DND-41 (cell line): ENCODE measurements at places on chromosomes 7 and 10.
A peak's percentile ranks its signal among the peaks of the same experiment; 100 is the strongest.

GRCh38 chr7:139358541-139359365 lies 941 bp upstream of the LUC7L2 start:
- no peaks in the 10 kb centered on the region for H3K27me3 ChIP-seq
- H3K4me1 ChIP-seq, result peaks cover 33% of the 10 kb centered on the region
- peak overlapping the region; percentile 86 for H3K4me3 ChIP-seq

GRCh38 chr10:111425459-111425858 lies 348.6 kb downstream of the ADRA2A start:
- H3K4me1 ChIP-seq, result no peaks in the 10 kb centered on the region
- H3K4me3 ChIP-seq, result no peak overlapping the region
- no peak for DNase-seq
- H3K27me3 ChIP-seq, result no peaks in the 10 kb centered on the region
- H3K36me3 ChIP-seq, result no peaks in the 10 kb centered on the region

GRCh38 chr7:34672430-34672829 lies 14.4 kb downstream of the NPSR1 start:
- no peaks in the 10 kb centered on the region for H3K27me3 ChIP-seq
- no peaks in the 10 kb centered on the region for H3K36me3 ChIP-seq
- no peak overlapping the region for H3K27ac ChIP-seq
- H3K4me1 ChIP-seq, result no peaks in the 10 kb centered on the region
- no peak overlapping the region for H3K4me3 ChIP-seq

GRCh38 chr10:97904018-97904381 lies 54.4 kb downstream of the GOLGA7B start:
- no peak overlapping the region for H3K4me3 ChIP-seq
- H3K4me1 ChIP-seq, result no peaks in the 10 kb centered on the region
- H3K27ac ChIP-seq, result no peak overlapping the region
- no peak for DNase-seq

DNA sequence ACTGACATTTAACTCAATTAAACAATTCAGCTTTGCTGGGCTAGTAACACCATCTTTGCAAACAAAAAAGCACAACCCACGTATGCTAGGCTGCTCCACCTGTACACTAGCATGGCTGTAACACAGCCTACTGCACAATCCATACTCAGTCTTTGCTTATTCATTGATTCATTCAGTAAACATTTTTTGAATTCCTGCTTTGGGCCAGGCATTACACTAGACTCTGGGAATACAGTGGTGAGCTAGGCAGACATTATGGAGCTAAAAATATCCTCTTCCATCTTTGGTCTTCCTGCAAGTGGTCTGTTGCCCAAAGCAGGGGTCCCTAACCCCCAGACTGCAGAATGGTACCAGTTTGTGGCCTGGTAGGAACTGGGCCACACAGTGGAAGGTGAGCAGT lies 9.9 kb downstream of the CNNM1 start:
- DNase-seq, result no peak
- peaks cover 5% of the 10 kb centered on the region for H3K27me3 ChIP-seq
- no peak overlapping the region for H3K4me3 ChIP-seq
- H3K36me3 ChIP-seq, result no peaks in the 10 kb centered on the region
- H3K4me1 ChIP-seq, result no peaks in the 10 kb centered on the region

- DNase-seq, result no peak
- H3K4me1 ChIP-seq, result no peaks in the 10 kb centered on the region
- no peaks in the 10 kb centered on the region for H3K36me3 ChIP-seq
- H3K27me3 ChIP-seq, result no peaks in the 10 kb centered on the region
These were observed 59.9 kb upstream of the HBP1 start for GRCh38 chr7:107108793-107109371.

GRCh38 chr10:132982301-132982989 lies 40.1 kb upstream of the CFAP46 start:
- H3K4me1 ChIP-seq, result no peaks in the 10 kb centered on the region
- no peaks in the 10 kb centered on the region for H3K36me3 ChIP-seq
- no peak overlapping the region for H3K4me3 ChIP-seq

GRCh38 chr7:117597755-117598154 lies 117.9 kb downstream of the CFTR start:
- H3K4me1 ChIP-seq, result peaks cover 12% of the 10 kb centered on the region
- DNase-seq, result no peak
- H3K4me3 ChIP-seq, result no peak overlapping the region
- H3K27me3 ChIP-seq, result no peaks in the 10 kb centered on the region
- no peak overlapping the region; the same call in 1 of the 2 replicates for H3K27ac ChIP-seq

DNA sequence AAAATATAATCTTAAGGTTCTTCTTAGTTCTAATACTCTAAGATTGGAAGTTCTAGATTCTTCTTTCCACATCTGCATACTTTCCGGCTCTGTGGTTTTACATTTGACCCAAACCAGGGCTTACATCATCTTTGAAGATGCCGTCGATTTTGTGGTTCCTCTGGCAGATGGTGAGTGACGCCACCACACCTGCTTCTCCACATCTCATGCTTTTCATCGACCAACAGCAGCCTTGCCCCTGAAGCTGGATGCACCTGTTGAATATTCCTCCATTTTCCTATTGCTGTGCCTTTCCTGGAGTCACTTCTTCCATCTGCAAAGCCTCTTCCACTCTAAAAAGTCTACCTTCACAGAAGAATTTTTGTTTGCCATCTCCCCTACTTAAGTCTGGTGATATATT lies 121.3 kb downstream of the PRKCQ start:
- peaks cover 90% of the 10 kb centered on the region for H3K36me3 ChIP-seq
- H3K4me1 ChIP-seq, result no peaks in the 10 kb centered on the region
- H3K27me3 ChIP-seq, result no peaks in the 10 kb centered on the region
- H3K4me3 ChIP-seq, result no peak overlapping the region
- peak; percentile 19 for DNase-seq
- H3K27ac ChIP-seq, result no peak overlapping the region

DNA sequence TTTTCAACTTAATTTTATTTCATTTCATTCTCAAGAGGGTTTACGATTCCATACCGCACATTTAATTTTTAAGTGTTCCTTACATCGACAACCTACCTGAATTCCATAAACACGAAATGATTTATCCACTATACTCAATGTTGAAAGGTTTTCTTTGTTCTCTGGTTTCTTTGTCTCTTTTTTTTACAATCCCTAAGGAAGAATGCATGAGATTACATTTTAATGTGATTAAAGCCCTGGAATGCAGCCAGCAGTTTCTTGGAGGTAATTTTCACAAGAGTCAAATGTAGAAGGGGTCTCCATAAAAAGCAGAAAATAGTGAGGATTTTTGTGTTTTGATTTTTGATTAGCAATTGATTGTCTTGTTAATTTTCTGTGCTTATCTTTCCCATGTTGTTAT lies 59.2 kb upstream of the ADCY1 start:
- H3K27me3 ChIP-seq, result no peaks in the 10 kb centered on the region
- no peak overlapping the region for H3K27ac ChIP-seq
- H3K36me3 ChIP-seq, result no peaks in the 10 kb centered on the region

- no peak overlapping the region for H3K4me3 ChIP-seq
- no peaks in the 10 kb centered on the region; the same call in 1 of the 2 replicates for H3K36me3 ChIP-seq
- no peak for DNase-seq
- no peaks in the 10 kb centered on the region for H3K27me3 ChIP-seq
- H3K4me1 ChIP-seq, result peaks cover 32% of the 10 kb centered on the region
- no peak overlapping the region for H3K27ac ChIP-seq
These were observed 4.4 kb downstream of the UBE2H start for GRCh38 chr7:129948338-129948737.

DNA sequence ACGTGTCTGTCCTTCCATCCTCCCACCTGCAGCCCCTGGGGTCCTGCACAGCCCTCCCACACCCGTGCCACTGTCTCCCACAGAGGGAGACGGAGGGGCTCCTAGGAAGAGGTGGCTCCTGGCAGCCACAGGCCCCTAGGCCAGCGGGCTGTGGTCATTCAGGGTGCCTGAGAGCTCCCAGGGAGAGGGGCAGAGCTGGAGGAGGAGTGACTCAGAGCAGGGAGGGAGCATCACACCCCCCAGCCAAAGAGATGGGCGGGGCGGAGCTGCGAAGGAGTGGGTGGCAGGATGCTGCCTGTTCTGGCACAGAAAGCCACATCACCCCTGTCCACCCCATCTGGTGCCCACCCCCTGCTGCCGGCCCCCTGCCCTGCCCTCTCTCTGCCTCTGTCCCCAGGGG lies 50.5 kb downstream of the STK32C start:
- H3K36me3 ChIP-seq, result no peaks in the 10 kb centered on the region
- H3K27me3 ChIP-seq, result no peaks in the 10 kb centered on the region
- no peak for DNase-seq
- H3K4me3 ChIP-seq, result no peak overlapping the region
- no peaks in the 10 kb centered on the region for H3K4me1 ChIP-seq

DNA sequence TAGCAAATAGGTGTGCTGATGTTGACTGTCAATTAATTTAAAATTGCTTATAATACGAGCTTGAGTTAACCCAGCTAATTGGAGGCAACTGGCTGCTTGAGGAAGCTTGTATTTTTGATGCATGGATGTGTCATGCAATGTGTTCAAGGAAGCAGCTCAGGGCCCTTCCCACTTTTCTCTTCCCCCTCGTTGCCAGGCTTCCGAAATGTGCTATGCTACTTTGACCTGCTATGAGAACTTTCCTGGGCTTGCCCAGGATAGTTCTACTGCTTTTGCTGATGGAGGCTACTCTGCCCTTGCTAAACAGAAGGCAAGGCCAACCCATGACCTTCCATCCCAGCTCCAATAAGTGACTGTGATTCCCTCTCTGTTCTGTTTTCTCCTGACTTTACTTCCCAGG lies 24.4 kb downstream of the PLCE1 start:
- H3K4me1 ChIP-seq, result no peaks in the 10 kb centered on the region
- no peak overlapping the region for H3K27ac ChIP-seq
- DNase-seq, result no peak
- peaks cover 10% of the 10 kb centered on the region for H3K27me3 ChIP-seq
- no peaks in the 10 kb centered on the region for H3K36me3 ChIP-seq
- no peak overlapping the region for H3K4me3 ChIP-seq

- H3K27me3 ChIP-seq, result no peaks in the 10 kb centered on the region
- no peak overlapping the region for H3K27ac ChIP-seq
- no peak for DNase-seq
- H3K4me3 ChIP-seq, result no peak overlapping the region
- no peaks in the 10 kb centered on the region for H3K36me3 ChIP-seq
These were observed 199.7 kb downstream of the TNS3 start for GRCh38 chr7:47382200-47382599.

- no peak overlapping the region for H3K27ac ChIP-seq
- H3K27me3 ChIP-seq, result no peaks in the 10 kb centered on the region
- no peak for DNase-seq
These were observed 9.7 kb upstream of the MACC1 start for GRCh38 chr7:20226860-20227259.

DNA sequence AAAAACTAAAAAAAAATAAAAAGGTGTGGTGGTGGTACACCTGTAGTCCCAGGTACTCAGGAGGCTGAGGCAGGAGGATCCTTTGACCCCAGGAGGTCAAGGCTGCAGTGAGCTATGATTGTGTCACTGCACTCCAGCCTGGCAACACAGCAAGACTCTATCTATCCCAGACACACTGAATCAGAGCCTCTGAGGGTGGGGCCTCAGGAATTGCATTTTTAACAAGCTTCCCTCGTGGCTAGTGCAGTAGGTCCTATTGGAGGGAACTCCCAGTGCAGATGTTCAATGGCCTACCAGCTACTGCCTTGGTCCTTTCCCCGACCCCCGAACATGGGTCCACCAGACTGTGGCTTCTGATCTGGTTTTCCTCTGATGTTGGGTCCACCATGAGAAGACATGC lies 14.9 kb downstream of the STRA8 start:
- no peak for DNase-seq
- H3K36me3 ChIP-seq, result no peaks in the 10 kb centered on the region
- H3K4me1 ChIP-seq, result no peaks in the 10 kb centered on the region
- no peak overlapping the region for H3K4me3 ChIP-seq

- DNase-seq, result no peak
- H3K27me3 ChIP-seq, result no peaks in the 10 kb centered on the region
- no peak overlapping the region for H3K4me3 ChIP-seq
- no peak overlapping the region for H3K27ac ChIP-seq
These were observed 23.7 kb upstream of the CCDC172 start for GRCh38 chr10:116300542-116300941.

GRCh38 chr7:117769085-117769484 lies 104.2 kb downstream of the CTTNBP2 start:
- no peak overlapping the region for H3K4me3 ChIP-seq
- no peaks in the 10 kb centered on the region for H3K36me3 ChIP-seq
- no peak overlapping the region for H3K27ac ChIP-seq
- DNase-seq, result no peak

DNA sequence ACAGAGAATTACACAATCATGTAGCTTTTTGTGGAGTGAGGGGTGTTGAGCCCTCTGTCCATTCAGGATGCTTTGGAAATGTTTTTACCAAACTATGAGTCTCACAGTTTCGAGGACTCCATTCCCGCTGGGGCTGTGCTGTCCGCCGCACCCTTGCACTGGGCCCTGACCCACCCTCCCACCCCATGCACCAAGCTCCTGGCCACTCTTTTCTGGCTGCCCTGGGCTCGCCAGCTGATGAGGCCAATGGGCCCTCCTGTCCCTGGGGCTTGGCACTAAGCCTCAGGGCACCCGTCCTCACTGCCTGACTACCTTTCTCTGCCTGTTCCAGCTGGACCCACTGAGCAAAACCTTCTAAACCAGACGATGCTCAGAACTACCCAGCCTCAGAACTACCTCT lies 332.1 kb downstream of the PTPRN2 start:
- H3K27me3 ChIP-seq, result no peaks in the 10 kb centered on the region
- H3K36me3 ChIP-seq, result no peaks in the 10 kb centered on the region
- DNase-seq, result no peak
- H3K27ac ChIP-seq, result no peak overlapping the region
- no peaks in the 10 kb centered on the region for H3K4me1 ChIP-seq

DNA sequence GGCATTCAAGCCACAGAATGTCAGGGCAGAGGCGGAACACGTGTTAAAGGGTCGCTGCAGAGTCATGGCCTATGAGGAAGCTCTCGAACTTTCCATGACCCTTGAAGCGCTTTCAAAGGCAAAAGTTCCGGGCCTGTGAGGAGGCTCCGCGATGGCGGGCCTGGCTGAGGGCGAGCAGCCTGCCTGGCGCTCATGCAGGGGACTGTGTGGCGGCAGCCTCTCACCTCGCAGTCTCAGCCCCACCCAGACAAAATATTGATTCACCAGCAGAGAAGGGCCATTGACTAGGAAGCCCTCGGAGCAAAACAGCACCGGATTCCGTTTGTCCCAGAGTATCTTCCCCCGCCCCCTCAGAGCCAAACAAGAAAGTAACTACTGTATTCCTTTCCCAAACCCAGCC lies 12.8 kb upstream of the CNNM1 start:
- no peak overlapping the region for H3K27ac ChIP-seq
- H3K36me3 ChIP-seq, result no peaks in the 10 kb centered on the region
- no peaks in the 10 kb centered on the region for H3K27me3 ChIP-seq
- no peak overlapping the region for H3K4me3 ChIP-seq
- no peaks in the 10 kb centered on the region for H3K4me1 ChIP-seq
